ENCODE measurements at places on chromosomes 11 and 22.

- no peak for DNase-seq
Observed at GRCh38 chr11:97610854-97611253, 1221.0 kb downstream of the JRKL start.

DNA sequence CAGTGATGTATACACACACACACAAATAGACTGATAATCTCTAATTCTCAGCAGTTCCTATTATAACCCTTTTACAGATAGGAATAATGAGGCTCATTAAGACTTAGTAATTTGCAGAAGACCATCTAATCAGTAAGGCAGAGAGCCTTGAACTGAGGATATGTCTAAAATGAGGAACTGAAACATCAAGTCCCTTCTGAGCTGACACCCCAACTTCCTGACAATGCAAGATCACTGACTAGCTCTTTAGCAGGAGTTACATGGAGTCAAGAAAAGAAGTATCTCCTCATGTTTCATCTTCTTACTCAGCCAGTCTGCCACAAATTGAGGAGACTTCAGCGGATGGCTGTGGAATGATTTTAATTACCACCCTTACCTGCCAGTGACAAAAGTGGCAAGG is 193.0 kb downstream of the MSANTD4 start:
- DNase-seq: no peak

GRCh38 chr22:48554893-48555572 is 1272.6 kb downstream of the BRD1 start:
- DNase-seq: no peak

DNA sequence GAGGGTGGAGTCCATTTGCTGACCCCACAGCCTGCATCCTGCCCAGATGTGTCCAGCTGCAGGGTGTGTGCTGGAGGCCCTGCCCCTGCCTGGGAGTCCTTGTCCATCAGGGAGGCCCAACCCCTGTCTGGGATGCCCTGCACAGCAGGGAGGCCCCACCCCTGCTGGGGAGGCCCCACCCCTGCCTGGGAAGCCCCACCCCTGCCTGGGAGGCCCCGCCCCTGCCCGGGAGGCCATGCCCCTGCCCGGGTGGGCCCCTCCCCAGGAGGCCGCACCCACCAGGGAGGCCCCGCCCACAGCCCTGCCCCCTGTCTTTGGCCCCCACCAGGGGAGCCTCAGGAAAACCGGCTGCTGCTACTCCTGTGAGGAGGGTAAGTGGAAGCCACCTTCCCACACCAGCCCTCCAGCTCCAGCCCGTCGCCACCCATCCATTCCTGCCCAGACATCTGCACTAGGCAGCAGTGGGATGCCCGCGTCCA is 37.2 kb downstream of the MUC5B start:
- no peak for DNase-seq

DNA sequence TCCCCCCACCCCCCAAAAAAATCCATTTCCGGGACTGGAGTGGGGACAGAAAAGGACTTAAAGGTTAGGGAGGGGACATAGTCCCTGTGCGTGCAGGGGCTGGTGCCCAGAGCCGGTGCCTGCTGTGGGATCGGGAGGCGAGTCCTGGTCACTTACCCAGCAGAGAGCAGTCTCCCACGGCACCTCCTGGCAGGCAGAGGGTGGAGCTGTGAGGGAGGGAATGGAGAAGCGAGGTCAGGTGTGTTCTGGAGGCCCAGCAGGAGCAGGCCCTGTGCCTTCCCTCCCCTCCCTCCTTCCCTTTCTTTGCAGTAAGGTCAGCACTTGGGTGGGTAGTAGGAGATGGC is 28.4 kb downstream of the SHANK3 start:
- no peak for DNase-seq

GRCh38 chr11:14625586-14626205 is 17.9 kb upstream of the PDE3B start:
- DNase-seq: no peak

DNA sequence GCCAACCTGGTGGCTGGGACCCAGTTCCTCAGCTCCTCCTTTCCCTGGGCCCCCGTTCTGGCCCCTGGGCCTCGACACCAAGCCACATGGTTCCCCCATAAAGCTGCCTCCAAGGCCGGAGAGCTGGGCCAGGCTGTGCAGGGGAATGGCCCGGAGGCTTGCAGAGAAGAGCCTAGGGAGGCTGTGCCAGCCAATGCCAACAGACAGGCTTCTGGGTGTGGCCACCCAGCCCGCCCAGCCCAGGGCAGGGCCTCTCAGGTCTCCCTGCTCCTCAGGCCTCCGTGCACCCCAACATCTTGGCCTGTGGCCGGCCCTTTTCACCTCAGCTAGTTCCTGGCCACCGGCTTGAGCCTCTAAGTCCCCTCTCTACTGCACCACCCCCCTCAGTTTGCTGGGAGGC is 17.4 kb upstream of the FLRT1 start:
- DNase-seq: no peak

- no peak for DNase-seq
Observed at GRCh38 chr11:26651916-26652315, 69.9 kb downstream of the SLC5A12 start.

GRCh38 chr11:102147015-102147414 is 36.8 kb downstream of the YAP1 start:
- no peak for DNase-seq

GRCh38 chr11:126354631-126355323 is 709 bp upstream of the ST3GAL4 start:
- no peak for DNase-seq

DNA sequence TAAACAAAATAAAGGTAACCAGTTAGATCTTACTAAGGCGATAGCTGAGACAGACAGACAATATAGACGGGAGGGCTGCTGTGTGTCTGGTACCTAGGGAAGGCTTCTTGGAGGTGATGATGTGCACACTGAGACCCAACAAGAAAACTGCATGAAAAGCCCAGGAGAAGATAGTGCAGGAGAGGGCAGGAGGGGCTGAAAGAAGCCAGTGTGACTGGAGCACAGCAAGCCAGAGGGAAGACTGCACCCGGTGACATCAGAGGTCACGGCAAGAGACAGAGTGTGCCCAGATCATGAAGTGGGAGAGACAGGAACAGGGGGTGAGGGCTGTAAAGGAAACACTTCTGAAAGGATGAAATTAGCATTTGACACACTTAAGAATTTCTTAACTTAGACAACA is 266.3 kb downstream of the BRD1 start:
- DNase-seq: no peak

Data from activated CD8-positive, alpha-beta memory T cell treated with anti-CD3 and anti-CD28 coated beads for 4 hours (primary cell).